ENCODE measurements at places on chromosomes 3 and 15.

GRCh38 chr15:78855746-78856145 is 16.9 kb upstream of the MORF4L1 start:
- no peak for DNase-seq

GRCh38 chr15:97627634-97628033 is 332.9 kb upstream of the ARRDC4 start:
- no peak for DNase-seq

- no peak for DNase-seq
These were observed 41.7 kb upstream of the B3GNT5 start for GRCh38 chr3:183211352-183211751.

DNA sequence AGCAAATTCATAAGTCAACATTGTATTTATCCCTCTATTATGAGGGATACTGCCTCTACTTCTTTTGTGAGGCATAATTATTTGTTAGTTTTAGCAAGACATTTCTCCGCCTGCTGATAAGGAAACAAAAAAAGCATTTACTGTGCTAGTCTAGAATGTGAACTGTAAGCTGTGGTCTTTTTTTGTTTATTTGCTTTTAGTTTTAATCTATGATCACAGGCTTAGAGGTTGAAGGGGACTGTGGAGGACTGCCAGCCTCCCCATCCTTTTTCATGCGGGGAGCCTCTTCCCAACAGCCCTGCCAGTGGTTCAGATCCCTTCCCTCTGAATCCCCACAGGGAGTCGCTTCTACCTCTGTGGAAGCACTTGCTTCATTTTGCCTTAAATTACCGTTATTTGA is 331.0 kb upstream of the ROPN1 start:
- no peak for DNase-seq

GRCh38 chr3:169668957-169669741 is 5.6 kb upstream of the MECOM start:
- peak; percentile 55 for DNase-seq

GRCh38 chr3:38567498-38567897 is 71.4 kb downstream of the EXOG start:
- DNase-seq: no peak

- no peak for DNase-seq
These were observed 52.6 kb upstream of the TGFBR2 start for GRCh38 chr3:30553641-30554316.

DNA sequence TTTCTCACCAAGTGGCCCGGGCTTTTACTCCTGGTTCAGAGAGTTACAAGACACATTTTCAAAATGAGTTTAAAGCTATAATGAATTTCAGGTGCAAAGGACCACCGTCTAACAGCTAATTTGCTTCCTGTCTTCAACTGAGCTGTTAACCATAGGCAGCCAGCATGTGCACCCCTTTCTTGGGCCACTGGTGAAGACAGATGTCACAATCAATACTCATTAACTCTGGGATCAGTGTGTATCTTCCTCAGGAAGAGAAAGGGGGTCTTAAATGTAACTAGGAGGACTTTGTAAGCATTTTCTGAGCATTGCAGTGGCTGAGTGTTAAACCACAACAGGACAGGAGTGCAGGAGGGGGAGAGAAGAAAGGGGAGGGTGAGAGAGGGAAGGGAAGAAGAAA is 750.7 kb upstream of the CFAP20DC start:
- DNase-seq: no peak

DNA sequence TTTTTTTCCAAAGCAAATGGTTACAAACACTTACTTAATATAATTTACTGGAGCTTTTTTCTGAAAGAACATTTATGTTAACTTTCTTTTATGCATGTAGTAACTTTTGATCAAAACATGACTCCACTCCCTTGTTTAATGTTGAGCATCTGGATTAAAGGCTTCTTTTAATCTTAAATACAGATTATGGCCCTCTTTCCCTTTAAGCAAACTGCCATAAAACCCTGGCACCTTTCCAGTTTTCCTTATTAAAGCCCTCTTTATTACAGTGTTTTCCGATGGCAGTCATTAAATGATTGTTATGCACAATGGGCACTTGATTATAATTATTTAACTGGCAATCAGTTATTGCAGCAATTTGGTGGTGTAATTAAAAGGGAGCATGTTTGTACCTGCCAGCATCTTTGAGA is 167.0 kb downstream of the VGLL4 start:
- DNase-seq: peak; percentile 19

DNA sequence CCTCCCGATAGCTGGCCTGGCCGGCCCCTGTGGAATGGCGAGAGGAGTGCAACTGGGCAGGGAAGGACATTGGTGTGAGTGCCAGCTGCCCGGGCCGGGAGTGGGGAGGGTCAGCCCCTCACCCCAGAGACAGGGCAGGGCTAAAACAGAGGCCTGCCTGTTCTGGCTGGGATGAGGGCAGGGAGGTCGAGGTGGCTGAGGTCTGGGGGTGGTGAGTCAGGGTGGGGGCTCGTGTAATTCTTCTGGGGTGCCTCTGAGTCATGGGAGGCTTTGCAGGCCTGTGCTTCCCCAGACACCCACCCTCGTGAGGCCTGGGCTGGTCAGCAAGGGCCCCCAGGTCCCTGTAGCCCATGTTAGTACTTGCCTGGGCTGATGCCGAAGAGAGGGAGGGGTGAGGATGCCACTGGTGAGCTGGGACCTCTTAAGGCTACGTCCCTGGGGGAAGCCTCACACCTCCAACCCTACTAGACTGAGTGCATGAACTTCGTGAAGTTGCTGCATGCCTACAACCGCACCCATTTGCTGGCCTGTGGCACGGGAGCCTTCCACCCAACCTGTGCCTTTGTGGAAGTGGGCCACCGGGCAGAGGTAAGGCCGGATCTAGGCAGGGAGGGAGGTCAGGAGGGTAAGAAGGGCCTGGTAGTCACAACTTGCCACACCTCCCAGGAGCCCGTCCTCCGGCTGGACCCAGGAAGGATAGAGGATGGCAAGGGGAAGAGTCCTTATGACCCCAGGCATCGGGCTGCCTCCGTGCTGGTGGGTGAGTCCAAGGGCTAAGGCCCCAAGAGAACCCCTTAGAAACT is 1.7 kb downstream of the SEMA3B start:
- DNase-seq: no peak

DNA sequence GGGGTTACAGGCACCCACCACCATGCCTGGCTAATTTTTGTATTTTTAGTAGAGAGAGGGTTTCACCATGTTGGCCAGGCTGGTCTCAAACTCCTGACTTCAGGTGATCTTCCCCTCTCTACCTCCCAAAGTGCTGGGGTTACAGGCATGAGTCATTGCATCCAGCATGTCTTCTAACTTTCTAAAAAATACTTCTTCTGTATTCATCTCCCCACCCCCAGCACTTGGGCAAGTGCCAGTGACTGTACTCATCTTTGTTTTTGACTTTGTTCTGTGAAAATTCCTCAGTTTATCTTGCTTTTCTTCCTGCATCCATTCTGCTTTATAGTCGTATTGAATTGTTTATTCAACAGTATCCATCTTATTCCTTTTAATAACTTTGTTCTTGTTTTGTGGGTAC is 47.6 kb downstream of the ARIH1 start:
- no peak for DNase-seq

- no peak for DNase-seq
These were observed 76.8 kb downstream of the TAMM41 start for GRCh38 chr3:11769704-11770476.

GRCh38 chr3:169390271-169390670 is 273.2 kb downstream of the MECOM start:
- no peak for DNase-seq

DNA sequence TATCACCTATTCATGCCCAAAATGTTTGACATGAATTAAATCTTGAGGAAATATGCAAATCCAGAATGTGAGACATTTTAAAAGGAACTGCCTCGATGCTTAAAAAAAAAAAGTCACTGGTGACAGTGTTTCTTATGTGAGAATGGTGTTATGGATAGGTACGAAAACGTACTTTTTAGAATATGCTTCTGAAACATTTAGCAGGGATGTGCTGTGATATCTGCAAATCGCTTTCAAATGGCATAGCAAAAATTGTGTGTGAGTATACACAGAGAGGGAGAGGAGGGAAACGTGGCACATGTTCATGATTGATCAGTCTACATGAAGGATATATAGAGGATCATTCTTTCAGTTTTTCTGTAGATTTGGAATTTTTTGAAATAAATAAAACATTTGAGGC is 16.0 kb downstream of the CCNB2 start:
- DNase-seq: no peak

GRCh38 chr15:26892182-26892518 is 25.3 kb downstream of the GABRA5 start:
- DNase-seq: no peak

GRCh38 chr3:50171540-50172301 is 16.6 kb downstream of the SEMA3F start:
- DNase-seq: no peak

DNA sequence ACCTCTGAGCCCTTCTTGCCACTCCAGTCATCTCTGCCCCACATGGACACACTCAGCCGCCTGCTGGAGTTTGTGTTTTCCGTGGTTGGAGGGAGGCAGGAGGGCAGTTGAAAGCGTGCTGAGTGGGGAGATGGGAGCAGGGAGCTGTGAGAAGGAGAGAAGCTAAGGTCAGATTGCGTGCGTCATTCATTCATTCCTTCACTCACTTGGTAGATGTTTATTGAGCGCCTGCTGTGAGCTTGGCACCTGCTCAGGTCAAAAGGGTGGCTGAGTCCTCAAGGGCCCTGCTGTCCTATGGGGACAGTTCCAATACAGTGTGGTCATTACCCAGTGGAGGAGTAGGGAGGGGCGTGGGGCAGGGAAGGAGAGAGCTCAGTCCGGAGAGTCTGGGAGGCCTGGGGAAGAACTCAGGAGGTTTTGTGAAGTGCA is 23.5 kb downstream of the LIMD1 start:
- DNase-seq: no peak

GRCh38 chr3:38152609-38153008 is 12.7 kb upstream of the OXSR1 start:
- no peak for DNase-seq

- no peak for DNase-seq
These were observed 279.0 kb upstream of the VEPH1 start for GRCh38 chr3:157782236-157782635.

- no peak for DNase-seq
These were observed 32.4 kb downstream of the PEAK1 start for GRCh38 chr15:77387365-77388105.

GRCh38 chr15:50933341-50933740 is 24.9 kb downstream of the AP4E1 start:
- no peak for DNase-seq

DNA sequence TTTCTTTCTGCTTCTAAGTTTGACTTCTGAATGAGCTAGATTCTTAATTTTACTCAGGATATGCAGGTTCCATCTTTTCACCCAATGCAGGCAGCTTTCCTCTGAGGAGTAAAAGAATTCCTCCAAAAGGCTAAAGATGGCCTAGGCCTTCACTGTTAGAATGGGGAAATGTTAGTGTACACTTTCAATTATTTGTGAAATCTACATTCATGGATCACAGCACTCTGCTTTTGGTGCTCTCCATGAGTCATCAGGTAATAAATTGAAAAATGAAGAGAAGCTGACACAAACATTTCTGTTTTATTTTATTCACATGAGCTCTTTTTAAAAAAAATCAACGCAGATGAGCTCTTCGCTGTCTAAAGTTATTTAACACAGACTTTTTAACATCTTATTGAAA is 502.5 kb upstream of the GOLIM4 start:
- DNase-seq: no peak

GRCh38 chr3:11779626-11780025 is 67.1 kb downstream of the TAMM41 start:
- no peak for DNase-seq

GRCh38 chr3:81732642-81733041 is 28.8 kb downstream of the GBE1 start:
- DNase-seq: no peak

DNA sequence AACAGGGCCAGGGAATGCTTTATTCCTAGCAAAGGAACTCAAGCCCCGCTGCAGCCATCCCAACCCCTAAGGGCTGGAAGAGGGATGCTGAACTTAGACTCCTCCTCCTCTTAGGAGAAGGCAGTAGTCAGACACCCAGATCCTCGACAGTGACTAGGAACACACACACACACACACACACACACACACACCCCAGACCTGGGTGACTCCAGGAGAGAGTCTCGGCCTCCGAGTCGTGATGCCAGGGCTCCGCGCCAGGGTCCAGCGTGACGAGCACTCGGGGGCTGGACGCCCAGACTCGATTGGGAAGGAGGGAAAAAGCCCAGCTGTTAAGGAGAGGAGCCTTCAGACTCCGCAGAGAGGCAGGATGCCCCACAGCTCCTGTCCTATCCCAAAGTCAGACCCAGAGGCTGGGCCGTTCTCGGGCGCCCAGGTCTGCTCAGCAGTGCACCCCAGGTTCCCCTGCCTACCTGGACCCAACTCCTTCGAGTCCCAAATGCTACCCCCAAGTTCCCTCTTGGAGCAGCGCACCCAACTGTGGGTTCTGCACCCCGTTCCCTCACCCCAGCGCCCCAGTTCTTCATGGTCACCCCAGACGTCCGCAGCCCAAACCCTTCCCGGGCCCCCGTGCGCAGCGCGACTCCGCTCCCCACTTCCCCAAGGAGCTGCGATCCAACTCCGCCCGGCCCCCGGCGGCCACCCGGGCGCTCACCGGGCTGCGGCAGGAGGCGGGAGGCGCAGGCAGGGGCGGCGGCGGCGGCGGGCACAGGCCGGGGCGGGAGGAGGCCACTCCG is 421 bp downstream of the BMF start:
- no peak for DNase-seq

DNA sequence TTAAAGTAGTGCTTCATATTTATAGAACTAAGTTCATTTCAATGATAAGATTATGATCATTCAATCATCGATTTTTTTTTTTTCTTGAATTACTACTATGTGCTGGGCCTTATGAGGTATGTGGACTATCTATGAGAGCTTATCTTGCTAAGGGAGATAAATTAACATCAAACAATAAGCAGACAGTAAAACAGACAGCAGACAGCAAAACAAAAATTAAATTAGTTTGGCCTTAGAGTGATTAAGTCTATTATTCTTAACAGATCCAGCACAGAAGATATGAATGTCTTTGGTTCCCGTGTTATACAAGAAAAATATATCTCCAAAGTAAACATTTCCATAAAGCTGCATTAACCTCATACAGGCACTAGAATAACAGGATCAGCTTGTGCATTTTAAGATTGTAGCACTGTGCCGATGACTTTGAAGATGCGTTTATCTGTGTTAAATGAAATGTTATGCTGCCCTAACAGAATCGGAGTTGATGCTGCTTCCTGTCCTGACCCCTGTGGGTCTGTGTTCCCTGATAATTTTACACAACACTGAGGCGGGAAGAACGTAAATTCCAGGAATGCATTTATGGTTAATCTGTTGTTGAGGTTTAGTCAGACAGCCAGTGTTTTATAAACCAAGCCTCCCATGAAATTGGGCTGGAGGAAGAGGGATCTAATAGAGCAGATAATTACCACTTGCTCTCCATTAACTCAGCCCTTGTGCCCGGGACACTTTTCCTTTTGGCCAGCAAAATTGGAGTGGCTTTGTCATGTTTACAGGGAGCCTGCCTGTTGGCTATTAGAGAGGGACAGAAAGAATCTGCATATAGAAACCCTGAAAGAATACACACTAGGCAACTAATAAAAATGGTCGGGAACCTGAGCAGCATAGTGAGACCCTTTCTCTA is 80.8 kb downstream of the GHSR start:
- DNase-seq: no peak

Measured in NCI-H1092 (cell line).